C1 segment of cervical spinal cord (tissue), 14 donors: ENCODE measurements at places on chromosomes 3 and 15.

DNA sequence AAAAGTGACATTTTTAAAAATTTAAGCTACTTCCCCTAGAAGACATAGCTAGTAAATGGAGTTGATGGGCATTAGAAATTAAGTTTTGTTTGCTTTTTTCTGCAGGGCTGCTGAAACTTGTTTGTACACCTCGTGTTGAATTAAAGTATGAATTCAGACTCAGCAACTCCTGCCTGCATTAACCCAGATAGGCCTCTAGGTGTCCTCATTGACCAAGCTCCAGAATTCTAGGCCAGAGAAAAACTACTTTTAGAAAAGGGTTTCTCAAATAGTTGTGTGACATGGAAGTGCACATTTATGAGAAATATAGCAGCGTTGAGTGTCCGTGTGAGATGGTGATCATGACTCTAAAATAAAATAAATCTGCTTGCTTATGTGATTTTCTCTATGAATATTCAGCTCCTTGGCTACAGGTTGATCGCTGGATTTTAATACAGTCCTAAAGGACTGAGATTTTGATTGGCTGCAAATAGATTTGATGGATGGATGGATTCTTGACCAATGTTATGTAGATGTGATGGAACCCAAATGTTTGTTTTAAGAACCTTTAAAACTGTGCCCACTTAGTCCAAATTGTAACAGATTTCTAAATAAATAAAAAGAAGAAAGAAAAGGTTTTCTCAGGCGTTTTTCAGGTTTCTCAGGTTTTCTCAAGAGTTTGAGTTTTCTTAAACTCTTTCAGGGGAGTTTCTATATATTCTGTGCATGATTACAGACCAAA lies 39.4 kb upstream of the LMOD3 start:
- DNase-seq: no peak

DNA sequence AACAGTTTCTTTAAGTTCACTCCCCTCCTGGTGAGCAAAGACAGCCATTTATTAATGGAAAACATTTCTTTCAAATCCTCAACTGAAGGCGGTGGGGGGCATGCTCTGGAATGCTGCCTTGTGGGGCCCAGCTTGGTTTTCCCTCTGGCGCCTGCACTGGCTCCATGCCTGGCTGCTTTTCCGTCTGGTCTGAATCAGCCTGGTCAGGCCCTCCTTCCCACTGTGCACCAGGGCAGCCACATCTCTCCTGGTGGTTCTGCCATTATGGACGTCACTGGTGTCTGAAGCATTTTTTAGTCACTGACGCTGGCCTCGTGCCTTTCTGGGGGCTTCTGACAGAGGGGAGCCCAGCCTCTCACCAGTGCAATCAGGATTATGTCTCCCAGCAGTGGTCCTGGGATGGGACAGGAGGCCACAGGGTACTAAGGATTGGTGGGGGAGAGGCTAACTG lies 57.6 kb upstream of the APEH start:
- no peak for DNase-seq

DNA sequence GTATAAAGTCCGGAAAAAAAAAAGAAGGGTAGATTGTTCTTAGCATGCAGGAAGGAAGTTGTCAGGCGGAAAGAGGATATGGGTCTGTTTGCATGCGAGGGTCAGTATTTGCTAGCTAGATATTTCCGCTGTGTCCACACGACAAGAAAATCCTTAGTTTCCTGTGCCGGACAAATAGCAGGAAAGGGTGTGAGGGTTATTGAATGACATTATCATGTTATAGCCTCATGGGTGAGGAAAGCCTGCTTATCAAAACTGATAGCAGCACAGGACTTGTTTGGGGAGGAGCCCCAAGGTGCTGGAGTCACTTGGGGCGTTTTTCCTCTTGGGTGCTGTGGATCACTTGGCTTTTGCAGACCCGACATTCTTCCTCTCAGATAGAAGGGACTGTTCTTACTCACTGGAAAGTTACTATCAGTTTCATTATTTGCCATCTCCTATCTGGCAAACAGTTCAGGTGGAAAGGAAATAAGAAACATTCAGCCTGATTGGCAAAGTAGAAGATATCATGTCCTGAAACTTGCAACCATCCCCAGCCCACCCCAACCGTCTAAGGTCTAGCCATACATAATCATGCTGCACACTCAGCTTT lies 127.2 kb upstream of the DPH6 start:
- DNase-seq: no peak

DNA sequence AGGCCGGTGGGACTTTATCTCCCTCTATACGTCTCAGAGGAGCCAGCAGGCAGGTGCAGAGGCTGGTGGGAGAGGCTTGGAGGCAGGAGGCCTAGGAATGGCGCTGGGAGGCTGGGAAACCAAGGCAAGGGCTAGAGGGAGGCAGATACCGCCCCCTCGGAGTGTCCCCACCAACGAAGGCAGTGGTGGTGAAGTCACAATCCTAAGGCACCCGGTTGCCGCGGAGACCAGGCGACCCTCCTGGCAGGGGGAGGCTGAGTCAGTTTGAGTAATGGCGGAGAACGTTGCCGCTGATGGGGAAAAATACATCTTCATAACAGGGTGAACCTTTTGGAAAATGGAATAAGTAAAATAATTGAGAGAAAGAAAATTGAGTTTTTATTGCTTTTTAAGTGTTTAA lies 29.9 kb upstream of the CACNA2D2 start:
- DNase-seq: no peak

- no peak for DNase-seq
Observed at GRCh38 chr3:100458814-100459213, 33.6 kb upstream of the TMEM45A start.

GRCh38 chr15:73800662-73801345 lies 47.7 kb upstream of the INSYN1 start:
- peak; percentile 30 for DNase-seq

GRCh38 chr3:115685097-115685496 lies 61.8 kb downstream of the GAP43 start:
- DNase-seq: no peak

DNA sequence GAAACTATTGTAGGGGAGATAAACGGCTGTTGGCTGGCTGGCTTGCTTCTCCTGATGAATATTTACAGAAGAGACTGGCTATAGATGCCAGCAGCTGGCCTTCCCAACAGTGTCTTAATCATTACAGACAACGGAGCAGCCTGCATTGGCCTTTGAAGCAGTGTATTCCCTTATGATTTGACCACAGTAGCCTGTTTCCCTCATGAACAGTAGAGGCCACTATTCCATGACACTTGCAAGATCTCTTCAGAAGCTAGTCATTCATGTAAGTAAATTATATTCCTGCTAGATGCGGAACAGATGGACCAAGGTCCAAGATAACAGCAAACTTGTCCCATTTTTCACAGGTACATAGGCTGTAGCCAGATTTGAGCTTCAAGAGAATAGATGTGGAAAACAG lies 47.3 kb downstream of the TMCO5A start:
- no peak for DNase-seq

DNA sequence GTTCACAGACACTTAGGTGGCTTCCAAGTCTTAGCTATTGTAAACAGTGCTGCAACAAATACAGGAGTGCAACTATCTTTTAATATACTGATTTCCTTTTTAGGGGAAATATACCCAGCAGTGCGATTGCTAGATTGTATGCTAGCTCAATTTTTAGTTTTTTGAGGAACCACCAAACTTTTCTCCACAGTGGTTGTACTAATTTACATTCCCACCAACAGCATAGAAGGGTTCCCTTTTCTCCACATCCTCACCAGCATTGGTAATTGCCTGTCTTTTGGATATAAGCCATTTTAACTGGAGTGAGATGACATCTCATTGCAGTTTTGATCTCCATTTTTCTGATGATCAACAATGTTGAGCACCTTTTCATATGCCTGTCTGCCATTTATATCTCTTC lies 58.9 kb downstream of the ZNF148 start:
- DNase-seq: no peak

GRCh38 chr3:14000556-14000955 lies 120.7 kb upstream of the WNT7A start:
- DNase-seq: no peak

- no peak for DNase-seq
Observed at GRCh38 chr3:141457624-141458236, 29.1 kb upstream of the RASA2 start.

GRCh38 chr3:49005998-49006397 lies 1.2 kb upstream of the WDR6 start:
- DNase-seq: no peak

DNA sequence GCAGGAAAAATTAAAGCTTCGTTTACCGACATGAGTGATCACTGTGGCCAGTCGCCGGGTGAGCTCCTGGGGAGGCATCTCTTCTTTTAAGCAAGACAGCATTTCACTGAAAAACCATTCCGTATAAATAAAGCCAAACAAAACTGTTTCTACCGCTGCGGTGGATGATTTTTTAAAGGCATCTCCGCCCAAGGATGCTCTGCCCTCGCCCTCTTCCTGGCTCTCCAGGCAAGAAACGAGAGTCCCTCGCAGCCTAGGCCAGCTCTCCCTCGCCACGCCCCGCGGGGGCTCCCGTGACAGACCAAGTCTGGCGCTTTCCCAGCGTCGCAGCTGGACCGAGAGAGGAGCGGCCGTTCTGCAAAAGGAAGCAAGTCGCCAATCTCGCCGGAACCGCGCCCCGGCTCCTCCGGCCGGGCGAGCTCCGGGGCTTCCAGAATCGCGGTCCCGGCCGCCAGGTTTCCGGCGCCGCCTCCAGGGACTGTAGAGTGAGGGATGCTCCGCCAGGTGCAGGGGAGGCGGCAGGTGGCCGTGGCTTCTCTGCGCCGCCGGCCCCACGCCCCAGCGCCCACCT lies 458 bp downstream of the MCF2L2 start:
- DNase-seq: peak; percentile 71

DNA sequence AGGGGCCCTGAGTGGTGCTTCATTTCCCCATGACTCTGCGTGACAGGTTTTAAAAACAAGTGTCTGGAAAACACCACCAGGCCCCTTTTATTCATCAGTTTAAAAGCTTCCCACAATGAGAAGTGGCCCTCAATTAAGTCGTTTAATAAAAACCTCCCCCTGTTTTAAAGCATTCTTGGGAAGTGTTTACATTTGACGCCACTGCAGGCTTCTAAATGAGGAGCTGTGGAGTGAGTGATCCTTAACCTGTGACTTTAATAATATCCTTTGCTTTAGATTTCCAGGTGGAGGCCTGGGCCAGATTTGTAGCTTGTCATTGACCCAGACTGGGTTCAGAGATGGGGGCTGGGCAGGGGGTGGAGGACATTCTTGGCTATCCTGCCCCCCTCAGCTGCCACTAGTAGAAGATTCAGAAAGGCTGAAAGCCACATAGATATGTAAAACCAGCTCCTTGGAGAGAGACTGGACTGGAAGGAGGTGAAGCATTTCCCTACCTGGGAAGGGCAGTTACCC lies 11.3 kb downstream of the CGNL1 start:
- DNase-seq: no peak

GRCh38 chr3:197169028-197169427 lies 129.4 kb downstream of the DLG1 start:
- DNase-seq: no peak

- peak; percentile 51 for DNase-seq
Observed at GRCh38 chr3:123584284-123584987, 417 bp downstream of the HACD2 start.

- no peak for DNase-seq
Observed at GRCh38 chr3:13401149-13401548, 19.0 kb downstream of the NUP210 start.

DNA sequence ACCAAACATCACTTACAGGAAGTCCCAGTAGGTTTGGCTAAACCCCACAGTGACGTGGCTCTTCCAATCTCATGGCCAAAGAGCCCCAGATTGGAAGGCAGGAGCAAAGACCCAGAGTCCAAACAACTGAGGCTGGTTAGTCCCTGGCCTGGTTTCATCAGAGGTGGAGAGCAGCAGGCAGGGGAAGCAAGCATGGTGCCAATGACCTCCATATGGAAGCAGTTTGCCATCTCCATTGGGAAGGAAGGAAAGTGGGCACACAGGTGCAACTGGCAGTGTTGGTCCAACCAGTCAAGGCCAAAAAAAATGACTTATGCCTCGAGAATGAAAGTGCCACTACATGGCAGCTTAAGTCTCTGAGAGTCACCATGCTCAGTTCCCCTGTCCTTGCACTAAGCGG lies 175.9 kb downstream of the NTRK3 start:
- DNase-seq: no peak

DNA sequence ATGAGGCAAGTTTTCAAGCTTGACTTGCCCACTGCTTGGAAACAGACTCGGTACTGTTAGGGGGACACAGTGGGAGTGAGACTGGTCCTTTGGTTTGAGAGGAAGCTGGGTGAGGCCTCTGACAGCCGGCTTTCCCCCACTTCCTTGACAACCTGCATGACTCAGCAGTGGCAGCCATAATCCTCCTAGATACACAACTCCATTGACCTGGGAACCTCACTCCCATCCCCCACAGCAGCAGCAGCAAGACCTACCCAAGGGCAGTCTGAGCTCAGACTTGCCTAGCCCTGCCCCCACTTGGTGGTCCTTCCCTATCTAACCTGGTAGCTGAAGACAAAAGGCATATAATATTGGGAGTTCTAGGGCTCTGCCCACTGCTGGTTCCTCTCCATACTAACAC lies 1043.5 kb upstream of the ALCAM start:
- no peak for DNase-seq

DNA sequence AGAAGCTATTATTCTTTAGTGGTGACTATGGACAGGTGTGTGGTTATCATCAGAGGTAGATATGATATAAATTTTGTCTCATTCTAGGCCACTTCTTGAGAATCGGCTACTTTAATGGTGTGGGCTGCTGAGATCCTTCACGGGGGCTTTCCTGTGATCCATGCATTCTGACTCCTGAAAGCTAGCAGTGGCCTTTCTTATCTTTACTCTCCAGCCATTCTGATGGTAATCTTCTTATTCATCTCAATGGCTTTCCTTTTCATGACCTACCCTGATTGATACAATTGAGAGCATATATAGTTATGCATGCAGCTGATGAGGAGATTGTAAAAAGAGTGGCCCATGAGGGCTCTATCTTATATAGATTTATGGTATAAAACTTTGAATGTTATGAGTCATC lies 78.3 kb upstream of the ZPLD1 start:
- no peak for DNase-seq

- no peak for DNase-seq
Observed at GRCh38 chr3:175869404-175869803, 1010.3 kb downstream of the NAALADL2 start.

- no peak for DNase-seq
Observed at GRCh38 chr15:91411586-91411985, 311.5 kb downstream of the SV2B start.

DNA sequence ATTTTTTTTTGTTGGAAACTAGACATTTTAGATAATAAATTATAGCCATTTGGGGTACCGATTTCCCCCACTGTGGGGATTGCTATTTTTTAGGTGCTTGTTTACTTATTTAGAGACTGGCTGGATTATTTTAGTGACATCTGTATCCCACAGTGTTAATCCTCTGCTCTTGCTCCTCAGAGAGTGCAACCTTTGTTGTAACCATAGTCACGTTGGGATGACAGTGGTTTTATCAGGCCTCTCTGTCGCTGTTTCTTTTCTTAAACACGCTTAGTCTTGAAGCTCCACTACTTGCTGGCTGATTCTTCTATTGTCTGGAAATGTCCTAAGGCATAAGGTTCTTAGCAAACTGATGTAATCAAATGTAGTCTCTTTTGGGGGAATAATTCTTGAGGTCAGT lies 451.6 kb upstream of the SEMA6D start:
- no peak for DNase-seq
